Dorsolateral prefrontal cortex (tissue), 122 donors: ENCODE measurements at places on chromosomes 7 and 10.

DNA sequence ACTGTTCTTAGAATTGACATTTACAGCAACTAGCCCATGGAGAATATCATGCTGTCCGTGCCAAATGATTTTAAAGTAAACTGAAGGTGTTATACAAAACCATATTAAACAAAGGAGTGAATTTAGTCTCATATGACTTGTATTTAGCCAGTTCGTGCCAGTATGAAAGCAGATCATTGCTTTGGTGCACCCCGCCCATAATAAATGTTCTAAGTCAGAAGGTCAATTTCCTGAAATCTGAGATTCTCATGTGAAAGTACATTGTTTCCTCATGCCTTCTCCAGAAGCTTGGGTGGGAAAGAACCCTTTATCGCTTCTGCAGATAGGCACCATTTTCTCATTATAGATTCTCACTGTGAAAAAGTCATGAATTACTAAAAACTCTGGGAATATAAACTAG, 106.4 kb downstream of the CAMK1D start:
- no peak for DNase-seq

GRCh38 chr7:80508440-80508839, 3.4 kb downstream of the GNAT3 start:
- DNase-seq, result no peak

GRCh38 chr10:114283091-114283490, 44.0 kb downstream of the VWA2 start:
- no peak for DNase-seq

DNA sequence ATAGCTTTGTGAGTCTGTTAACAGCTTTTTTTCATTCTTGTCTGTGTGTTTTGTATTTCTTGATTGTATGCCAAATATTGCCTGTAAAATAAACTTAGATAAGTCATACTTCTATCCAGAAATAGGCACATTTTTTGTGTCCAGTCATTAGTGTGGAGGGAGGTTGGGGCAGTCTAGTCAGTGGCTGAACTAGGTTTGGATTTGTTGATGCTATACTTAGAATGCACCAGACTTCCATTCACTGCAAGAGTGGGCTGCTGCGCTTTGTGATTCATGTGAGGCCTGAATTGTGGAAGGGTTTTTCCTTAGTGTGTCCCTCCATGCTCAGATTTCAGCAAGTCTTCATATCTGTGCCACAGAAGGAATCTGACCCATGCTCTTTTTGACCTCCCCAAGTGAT, 50.0 kb downstream of the TRUB1 start:
- DNase-seq, result no peak

DNA sequence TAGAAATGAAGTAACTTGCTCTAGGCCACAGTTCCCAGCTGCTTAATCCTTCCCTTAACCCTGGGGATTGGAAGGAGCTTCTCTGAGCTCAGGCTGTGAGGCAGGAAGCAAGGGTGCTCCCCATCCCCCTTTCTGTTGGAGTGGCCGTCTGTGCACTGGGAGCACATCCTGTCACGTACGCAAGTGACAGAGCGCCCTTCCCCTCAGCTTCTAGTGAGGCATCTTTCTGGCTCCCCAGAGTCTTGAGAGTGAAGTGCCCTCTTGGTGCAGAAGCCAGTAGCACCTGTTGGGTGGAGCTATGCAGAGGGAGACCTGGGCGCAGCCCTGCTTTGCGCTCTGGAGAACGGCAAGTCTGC, 47.8 kb downstream of the SHH start:
- no peak for DNase-seq

DNA sequence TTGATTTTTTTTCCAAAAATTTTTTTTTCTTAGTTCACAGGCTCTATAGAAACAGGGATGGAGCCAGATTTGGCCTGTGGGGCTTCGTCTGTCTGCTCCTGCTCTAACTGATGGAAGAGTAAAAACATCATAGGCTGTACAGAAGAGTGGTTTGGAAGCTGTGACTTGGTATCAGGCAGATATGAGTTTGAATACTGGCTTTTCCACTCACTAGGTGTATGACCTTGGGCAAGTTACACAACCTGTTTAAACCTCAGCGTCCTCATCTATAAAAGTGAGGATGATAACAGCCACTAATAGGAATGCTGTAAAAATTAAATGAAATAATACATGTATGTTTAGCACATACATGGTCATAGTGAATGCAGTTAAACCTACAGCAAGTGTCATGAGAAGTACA, 26.9 kb upstream of the DNAJC1 start:
- no peak for DNase-seq
